ENCODE measurements at places on chromosomes 16 and 17. TPM values are rescaled to one million over a fixed set of nuclear protein-coding genes. Genes with fewer than 3 reads are reported as not detected.

TNS4 gene
- total RNA-seq: 0.14 TPM

DNA sequence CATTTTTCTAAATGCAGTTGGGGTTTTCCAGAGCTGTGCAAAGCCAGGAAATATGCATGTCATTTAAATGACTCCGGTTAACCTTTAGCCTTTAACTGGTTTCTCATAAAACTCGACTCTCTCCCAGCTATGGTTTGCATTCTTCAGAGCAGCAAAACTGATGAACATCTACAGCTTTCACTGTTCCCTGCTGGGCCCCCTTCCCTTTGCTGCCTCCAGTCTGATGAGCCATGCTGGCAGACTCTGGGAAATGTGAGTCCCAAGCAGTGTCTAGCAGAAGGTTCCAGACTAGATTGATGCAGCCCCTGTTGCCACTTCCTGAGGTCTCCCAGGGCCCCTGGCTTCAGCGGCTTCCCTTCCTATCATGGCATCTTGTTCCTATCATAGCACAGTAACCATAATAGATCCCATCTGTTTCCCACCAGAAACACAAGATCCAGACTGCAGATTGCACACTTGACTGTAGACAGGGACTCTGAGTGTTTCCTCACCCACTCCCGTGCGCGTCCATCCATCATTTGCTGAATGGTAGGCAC lies 135.4 kb downstream of the CLEC16A start:
- no peaks in the 10 kb centered on the region for H3K27me3 ChIP-seq
- H3K4me1 ChIP-seq: peaks cover 17% of the 10 kb centered on the region
- DNase-seq: no peak

GRCh38 chr16:1678500-1679098 lies 520 bp downstream of the JPT2 start:
- H3K27me3 ChIP-seq: no peaks in the 10 kb centered on the region
- peaks cover 23% of the 10 kb centered on the region for H3K36me3 ChIP-seq
- peaks cover 6% of the 10 kb centered on the region for H3K4me1 ChIP-seq
- H3K4me3 ChIP-seq: peak overlapping the region; percentile 82
- H3K27ac ChIP-seq: peak overlapping the region; percentile 3
- no peak for DNase-seq

MVP gene
- total RNA-seq: 190 TPM

DNA sequence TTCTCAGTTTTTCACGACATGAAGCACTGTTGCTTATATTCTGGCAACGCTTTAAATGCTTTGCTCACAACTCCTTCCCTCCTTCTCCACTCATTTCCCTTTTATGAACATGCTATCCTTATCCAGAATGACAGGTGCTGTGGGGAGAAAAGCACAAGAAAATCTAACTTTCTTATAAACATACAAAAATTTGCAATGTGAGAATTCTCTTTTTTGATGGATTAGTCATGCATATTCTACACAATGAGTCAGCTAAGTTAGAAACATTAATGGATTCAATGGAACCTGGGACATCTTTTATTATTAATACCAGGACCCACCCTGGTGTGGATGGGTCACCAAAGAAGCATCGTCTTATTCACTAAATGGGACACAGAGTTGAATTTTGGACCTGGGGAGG lies 234.6 kb upstream of the CDH5 start:
- no peak overlapping the region for H3K27ac ChIP-seq
- H3K36me3 ChIP-seq: no peaks in the 10 kb centered on the region
- no peak for DNase-seq
- no peaks in the 10 kb centered on the region for H3K27me3 ChIP-seq

DNA sequence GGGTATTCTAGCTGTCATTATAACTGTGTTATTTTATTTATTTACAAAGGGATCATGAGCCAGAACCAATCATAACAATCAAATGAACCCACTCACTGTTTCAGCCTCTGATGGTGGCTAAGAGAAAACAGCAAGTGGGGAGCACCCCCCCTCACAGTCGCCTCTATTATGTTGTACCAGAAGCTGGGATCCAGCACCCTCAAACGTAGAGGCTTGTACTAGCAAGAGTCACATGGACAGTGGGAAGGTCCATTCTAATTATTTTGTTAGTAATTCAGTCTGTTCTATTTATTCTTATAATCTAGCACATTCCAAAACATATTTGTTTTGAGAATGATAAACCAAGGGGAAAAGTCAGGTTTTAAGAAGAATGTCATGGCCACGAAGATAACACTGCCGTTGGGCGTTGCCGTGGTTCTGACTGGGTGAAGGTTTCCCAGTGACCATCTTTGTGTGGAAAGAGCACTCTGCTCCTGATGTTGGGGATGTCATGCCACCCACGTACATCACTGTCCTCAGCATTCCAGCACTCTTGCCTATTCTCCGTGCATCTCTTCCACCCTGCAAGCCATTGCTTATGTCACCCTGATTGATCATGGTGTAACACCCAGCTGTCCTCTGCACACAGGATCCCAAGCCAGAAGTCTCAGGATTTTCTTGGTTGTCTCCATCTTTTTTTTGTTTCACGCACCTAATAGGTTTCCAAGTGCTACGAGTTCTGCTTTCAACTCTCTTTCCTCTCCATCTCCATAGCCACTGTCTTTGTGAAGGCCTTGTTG lies 205.8 kb downstream of the PRKCA start:
- H3K36me3 ChIP-seq: no peaks in the 10 kb centered on the region
- H3K4me3 ChIP-seq: no peak overlapping the region
- no peak overlapping the region for H3K27ac ChIP-seq
- H3K4me1 ChIP-seq: peaks cover 3% of the 10 kb centered on the region

DNA sequence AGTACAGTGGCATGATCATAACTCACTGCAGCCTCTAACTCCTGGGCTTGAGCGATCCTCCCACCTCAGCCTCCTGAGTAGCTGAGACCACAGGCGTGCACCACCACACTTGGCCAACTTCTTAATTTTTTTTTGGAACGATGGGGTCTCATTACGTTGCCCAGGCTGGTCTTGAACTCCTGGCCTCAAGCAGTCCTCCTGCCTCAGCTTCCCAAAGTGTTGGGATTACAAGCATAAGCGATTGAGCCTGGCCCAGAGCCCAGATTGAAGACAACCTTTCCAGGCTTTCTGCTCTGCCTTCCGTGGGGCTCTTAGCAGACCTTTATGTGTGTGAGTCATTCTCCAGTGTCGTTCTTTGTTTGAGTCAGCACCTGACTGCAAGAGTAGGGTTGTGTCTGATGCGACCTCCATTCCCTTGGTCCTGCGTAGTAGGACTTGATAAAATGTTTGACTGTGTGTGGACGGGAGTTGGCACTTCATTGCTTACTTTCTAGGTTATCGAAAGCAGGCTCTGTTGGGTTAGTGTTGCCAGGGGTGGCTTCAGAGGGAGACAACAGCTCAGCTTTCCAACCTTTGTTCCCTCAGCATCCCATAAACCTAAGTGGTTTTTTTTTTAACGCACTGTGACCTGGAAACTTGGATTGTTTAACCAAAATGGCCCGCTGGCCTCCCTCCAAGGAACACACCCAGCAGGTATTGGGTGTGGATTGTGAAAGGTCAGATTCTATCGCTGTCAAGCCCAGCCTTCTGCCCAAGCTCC lies 26.4 kb downstream of the EEF2K start:
- no peak for DNase-seq
- H3K4me1 ChIP-seq: peaks cover 17% of the 10 kb centered on the region
- H3K27me3 ChIP-seq: no peaks in the 10 kb centered on the region
- peaks cover 23% of the 10 kb centered on the region for H3K36me3 ChIP-seq
- H3K4me3 ChIP-seq: no peak overlapping the region

EVPL gene
- 1.6 TPM for total RNA-seq

DNA sequence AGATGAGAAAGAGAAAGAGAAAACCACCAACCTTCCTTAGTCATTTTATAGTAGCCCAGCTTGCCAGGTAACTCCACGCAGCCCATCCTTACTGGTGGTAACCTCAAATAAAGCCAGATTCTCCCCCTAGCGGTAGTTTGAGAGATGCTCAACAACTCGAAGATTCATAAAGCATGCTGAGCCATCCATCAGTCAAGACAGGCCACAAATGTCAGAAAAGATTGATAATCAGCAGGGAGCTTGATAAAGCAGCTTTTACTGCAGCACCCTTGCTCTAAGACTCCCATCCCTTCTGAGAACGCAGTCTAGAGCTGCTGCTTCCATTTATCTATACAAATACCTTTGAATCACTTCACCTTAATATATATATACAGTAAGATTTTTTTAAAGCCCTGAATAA lies 451.5 kb upstream of the HSBP1 start:
- DNase-seq: no peak
- H3K36me3 ChIP-seq: no peaks in the 10 kb centered on the region
- H3K4me1 ChIP-seq: peaks cover 9% of the 10 kb centered on the region
- no peak overlapping the region for H3K27ac ChIP-seq

DNA sequence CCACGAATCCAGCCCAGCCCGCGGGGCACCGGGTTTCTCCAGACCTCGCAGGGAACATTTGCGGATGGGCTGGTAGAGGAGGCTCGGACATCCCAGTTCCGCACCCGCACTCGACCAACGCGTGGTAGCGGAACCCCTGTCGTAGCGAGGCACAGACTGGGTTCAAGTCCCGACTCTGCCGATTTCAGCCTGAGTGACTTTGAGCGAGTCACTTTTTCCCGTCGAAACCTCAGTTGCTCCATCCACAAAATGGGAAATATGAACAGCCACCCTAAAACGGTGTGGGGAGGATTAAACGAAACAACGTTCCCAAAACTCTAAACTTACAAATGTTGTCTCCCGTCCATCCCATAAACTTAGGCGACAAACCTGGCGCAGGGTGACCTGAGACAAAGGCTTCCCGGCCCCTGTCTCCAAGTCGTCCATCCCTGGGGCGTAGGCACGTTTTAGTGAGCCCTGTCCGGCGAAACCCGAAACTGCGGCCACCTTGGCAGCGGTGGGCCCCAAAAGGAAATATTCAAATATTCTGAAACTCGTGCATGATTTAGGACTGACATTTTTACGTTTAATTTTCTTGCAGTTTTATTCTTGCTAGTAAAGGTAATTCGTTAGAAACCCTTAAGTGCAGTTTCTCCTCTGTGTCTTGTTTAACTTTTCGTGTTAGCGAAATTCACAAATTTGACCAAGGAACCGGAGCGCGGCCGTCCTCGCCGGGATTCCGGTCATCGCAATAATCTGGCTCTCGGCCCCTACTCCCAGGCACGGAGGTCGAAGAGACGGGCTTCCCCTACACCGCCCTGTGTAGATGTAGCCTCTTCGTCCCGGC lies 1.9 kb upstream of the MLLT6 start:
- H3K27me3 ChIP-seq: no peaks in the 10 kb centered on the region
- peak overlapping the region; percentile 94 for H3K27ac ChIP-seq
- no peaks in the 10 kb centered on the region for H3K36me3 ChIP-seq
- peak overlapping the region; percentile 99 for H3K4me3 ChIP-seq
- DNase-seq: no peak

C17orf78 gene
- not detected for total RNA-seq

CLEC3A gene
- not detected for total RNA-seq

DNA sequence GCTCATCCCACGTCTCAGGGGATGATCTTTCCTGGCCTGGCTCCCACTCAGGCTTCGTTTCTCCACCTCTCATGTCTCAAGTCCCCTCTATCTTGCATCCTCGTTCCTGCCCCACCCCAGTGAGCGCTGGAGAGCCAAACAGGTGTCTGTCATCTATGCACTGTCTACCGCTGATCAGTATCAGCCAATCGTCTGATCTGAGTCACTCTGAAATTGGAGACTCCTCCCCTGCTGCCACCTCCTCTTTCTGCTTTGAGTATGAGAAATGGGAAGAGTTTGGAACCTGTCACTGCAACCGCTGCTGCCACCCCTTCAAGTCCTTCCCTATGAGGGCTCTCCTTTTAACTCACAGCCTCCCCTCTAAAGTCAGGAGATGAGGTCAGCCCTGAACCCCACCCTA lies 28.0 kb downstream of the FZD2 start:
- H3K27ac ChIP-seq: peak overlapping the region; percentile 95
- no peaks in the 10 kb centered on the region for H3K27me3 ChIP-seq
- H3K36me3 ChIP-seq: no peaks in the 10 kb centered on the region
- DNase-seq: no peak
- peaks cover 17% of the 10 kb centered on the region for H3K4me1 ChIP-seq

Data from thoracic aorta (tissue), 2 donors.